ENCODE measurements at places on chromosomes 7 and 10.
A peak's percentile ranks its signal among the peaks of the same experiment; 100 is the strongest.

DNA sequence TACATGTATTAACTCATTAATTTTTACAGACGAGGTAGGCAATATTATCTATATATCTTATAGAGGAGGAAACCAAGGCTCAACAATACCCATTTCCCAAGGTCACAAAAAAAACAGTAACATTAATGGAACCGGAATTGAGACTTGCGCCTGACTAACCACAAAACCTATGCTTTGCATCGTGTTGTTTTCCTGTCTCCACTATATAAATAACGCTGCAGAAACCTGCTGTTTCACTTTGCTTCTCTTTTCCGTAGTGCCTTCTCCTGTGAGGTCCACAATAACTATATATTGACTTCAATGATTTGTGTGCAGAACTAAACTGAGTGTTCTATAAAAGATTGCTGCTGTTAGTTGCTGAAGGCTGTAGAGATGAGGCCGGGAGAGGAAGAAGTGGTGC, 97.7 kb upstream of the RPA3 start:
- DNase-seq: no peak

GRCh38 chr10:118028619-118029018, 18.1 kb downstream of the RAB11FIP2 start:
- no peak for DNase-seq

DNA sequence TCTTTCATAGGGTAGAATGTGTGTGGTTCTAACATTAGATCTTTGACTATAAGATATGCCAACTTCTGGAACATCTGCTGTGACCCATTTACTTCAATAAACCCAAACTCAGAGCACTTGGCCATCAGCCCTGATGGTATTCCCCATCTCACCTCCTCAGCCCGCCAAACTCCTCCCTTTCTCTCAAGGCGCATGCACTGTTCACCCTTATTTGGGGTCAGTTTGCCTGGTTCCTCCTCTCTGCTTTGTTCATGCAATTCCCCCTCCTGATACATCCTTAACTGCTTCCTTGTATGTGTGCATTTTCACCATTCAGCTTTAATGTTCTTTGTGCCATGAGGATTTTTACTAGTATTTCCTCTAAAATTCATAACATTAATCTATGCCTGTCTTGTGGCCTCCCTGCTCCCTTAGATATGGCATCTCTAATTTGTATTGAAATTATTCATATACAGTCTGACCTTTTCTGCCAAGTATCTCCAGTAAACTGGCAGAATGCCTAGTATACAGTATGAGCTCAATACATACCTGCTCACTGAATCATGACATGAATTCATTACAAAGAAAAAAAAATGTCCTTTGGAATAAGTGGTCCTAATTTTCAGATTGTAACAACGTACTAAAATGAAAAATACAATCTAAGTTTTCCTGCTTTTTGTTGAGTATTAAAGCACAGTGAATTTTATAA, 336.8 kb upstream of the IGFBP3 start:
- no peak for DNase-seq

DNA sequence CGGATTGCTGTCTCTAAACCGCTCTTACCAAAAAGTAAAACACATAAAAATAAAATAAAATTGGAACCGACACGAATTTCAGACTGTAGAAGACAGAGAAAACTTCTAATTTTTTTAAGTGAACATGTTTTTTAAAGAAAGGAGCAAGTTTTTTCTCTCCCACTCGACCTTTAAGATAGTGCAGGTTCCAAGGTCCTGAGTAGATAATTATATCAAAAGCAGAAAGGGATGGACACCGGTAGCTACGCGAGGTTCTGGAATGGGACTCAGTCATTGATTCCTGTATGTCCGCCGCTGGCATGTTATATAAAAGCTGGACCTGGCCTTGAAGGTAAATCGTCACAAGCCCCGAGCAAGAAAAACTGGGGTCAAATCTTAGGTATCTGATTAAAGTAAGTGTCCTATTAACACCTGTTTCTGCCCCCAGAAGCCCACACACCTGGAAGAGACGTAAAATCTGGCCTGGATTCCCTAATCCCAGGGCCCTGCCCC, 462 bp upstream of the CISD1 start:
- DNase-seq: no peak

DNA sequence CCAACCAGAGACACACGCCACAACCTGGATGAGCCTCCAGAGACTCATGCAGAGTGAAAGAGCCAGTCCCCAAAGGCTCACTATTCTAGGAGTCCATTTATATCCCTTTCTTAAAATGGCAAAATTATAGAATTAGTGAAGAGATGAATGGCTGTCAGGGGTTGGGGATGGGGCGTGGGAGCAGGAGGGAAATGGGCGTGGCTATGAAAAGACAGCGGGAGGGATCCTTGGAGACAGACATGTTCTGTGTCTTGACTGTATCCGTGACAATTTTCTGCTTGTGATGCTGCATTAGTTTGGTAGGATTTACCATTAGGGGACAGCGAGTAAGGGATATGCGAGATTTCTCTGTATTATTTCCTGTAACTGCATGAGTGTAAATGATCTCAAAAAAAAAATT, 33.0 kb downstream of the FAM53B start:
- DNase-seq: no peak

DNA sequence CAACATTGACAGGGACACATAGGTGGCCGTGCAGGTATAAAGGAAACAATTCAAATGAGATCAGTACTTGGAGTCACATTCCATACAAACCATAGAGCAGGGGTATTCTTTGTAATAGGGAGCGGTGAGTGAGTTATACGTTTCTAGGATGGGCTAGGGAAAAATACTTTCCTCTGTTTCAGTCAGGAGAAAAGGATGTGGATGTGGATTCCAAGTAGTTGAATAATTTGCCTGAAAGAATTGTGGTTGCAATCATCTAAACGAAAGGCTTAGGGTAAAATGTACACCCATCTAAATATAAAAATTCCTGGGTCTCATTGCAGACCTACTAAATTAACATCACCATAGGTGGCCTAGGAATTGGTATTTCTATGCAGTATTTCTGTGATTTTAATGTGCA, 270.7 kb upstream of the IGFBP3 start:
- no peak for DNase-seq

DNA sequence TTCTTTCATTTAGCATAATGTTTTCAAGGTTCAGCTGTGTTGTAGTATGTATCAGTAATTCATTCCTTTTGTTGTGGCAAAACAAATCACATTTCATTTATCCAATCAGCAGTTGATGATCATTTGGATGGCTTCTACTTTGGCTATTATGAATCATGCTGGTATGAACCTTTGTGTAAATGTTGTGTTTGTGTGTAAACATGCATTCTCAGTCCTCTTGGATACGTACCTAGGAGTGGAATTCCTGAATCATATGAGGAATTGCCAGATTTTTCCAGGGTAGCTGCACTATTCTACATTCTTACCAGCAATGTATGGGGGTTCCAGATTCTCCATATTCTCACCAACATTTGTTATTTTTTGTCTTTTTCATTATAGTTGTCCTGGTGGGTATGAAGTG, 578.5 kb upstream of the MKI67 start:
- DNase-seq: no peak

- DNase-seq: no peak
These were observed 151.5 kb upstream of the FAM3C start for GRCh38 chr7:121547544-121548092.

DNA sequence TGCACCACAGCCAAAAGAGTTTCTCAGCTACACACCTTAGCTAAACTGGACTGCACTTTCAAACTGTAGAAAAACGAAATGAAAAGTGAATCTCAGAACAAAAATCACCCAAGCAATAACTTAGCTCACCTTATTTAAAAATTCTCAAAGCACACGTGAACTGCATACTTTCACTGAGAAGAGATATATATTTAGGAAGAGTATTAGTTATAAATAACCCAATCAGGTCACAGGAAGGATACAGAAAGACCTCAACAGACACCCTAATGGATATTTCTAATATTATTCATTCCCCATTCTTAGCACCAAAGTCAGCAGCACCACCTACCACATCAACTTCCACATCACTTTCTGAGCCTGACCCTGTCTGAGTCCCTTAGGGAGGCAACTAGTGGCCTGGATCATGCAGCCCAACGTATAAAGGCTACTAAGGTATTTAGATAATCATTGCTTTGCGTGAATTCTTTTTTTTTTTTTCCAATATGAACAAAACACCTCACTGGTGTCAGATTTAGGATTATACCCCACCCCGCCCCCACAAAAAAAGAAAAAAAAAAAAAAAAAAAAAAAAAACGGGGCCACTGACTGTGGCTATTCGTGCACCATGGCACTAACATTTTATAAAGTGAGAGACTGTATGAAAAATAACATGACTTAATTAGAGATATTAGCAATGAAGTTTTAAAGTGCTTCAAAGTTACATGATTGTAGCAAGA, 2.6 kb downstream of the ABI1 start:
- DNase-seq: no peak

DNA sequence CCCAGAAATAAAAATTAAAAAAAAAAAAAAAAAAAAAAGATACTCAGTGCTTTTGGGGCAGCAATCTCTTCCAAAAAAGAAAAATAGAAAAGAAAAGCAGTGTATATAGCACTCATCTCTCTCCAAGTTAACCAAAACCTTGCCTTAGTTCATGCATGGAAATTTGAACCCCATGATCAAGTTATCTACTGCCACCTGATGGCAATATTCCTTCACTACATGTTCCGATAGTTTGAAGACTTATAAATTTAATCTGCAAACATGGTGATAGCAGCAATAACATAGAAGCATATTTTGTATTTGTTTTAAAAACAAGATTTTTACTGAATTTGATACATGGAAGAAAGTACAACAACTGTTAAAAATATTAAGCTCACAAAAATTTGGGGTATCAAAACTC, 48.6 kb upstream of the SLIT1 start:
- DNase-seq: peak; percentile 33

- DNase-seq: no peak
These were observed 803.2 kb downstream of the LRMDA start for GRCh38 chr10:76234499-76235226.

GRCh38 chr7:11895337-11895736, 63.3 kb upstream of the THSD7A start:
- no peak for DNase-seq

DNA sequence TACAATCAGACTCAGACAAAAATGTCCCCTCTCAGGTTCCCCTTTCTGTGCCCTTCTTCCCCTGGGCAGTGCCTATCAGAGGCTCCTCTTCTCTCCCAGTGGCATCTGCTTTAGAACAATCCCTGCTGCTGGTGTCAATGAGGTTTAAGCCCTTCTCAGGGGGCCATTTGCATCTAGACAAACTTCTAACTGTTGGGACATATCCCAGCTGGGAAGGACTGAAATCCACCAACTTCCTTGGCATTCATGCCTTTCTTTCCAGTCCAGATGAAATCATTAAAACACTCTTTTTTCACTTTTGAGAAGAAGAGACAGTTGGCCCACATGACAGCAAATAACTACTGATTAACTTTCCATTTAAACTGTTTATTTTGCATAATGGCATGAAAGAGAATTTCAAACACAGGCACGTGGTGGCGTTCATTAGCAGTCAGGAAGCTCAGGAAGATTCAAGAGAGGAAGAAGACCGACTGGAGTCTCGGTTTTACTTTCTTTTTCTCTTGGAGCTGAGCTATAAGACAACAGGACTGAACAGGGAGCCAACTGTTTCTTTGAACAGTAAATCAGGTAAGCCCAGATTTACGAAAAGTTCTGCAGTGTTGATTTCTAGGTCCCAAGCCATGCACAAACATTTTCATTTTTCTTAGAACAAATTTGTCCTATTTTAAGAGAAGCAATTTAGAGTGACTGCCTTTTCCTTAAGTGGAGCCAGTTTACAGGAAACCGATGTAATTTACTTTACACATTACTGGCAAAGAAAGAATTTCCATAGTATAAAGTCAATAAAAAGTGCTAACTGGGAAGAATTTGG, at the start of gene GIMAP2:
TSS of gene GIMAP2 (plus strand) at position 488 of the 811 bp plus-strand sequence. CDS start 1,354 bp downstream, outside the sequence.
- DNase-seq: no peak

DNA sequence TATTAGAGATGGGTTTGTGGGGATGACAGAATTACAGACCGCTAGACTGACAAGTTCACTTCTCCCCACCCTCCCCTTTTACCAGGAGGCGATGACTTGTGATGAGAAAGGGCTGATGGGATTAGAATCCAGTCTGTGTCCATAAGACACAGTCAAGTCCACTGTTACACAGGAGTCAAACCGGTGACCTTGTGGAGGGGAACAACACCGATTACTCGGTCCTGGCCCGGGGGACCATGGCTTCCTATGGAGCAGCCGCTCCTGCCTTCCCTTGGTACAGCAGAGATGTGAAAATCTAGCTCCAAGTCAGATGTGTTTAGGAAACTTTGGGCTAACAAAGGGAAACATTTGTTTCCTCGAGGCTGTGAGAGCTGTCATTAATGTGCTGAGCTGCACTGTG, 105.5 kb downstream of the ACTR3B start:
- DNase-seq: no peak

DNA sequence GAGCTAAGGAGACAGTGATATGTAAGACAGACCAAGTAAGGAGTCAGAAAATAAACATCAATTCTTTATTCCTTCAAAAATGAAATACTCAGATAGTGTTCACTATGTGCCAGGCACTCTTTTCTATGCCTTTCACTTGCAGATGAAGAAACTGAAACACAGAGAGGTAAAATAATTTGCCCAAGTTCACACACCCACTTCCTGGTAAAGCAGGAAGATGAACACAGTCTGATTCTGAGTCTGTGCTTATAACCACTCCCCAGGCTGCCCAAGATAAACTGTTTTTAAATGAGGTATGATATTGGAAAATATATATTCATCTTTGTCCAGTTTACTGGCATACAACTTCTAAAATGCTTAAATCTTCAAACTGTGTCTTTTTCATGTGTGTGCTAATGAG, 294.4 kb upstream of the NPVF start:
- DNase-seq: no peak

GRCh38 chr7:491958-492713, 27.5 kb downstream of the PDGFA start:
- DNase-seq: no peak

- DNase-seq: no peak
These were observed 2.0 kb downstream of the JCAD start for GRCh38 chr10:30057421-30057841.

- DNase-seq: peak; percentile 24
These were observed 58.5 kb downstream of the LGI1 start for GRCh38 chr10:93816123-93816747.

GRCh38 chr7:151008511-151009323, 15.6 kb downstream of the ATG9B start:
- DNase-seq: peak; percentile 76

- DNase-seq: no peak
These were observed 371.6 kb downstream of the BBS9 start for GRCh38 chr7:33500703-33501701.

DNA sequence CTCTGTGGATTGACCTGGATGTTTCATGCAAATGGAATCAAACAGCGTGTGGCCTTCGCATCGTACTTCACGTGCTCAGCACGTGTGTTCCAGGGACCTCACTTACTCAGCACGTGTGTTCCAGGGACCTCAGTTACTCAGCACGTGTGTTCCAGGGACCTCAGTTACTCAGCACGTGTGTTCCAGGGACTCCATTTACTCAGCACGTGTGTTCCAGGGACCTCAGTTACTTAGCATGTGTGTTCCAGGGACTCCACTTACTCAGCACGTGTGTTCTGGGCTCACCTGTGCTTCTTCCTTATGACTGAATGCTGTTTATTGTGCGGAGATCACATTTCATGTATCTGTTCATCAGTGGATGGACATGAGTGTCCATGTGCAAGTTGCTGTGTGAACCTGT, 22.0 kb downstream of the INPP5A start:
- DNase-seq: no peak

- no peak for DNase-seq
These were observed 108.0 kb downstream of the SH3PXD2A start for GRCh38 chr10:103747193-103747865.

- no peak for DNase-seq
These were observed 48.0 kb upstream of the HMX3 start for GRCh38 chr10:123087786-123088185.

Measured in stimulated activated CD4-positive, alpha-beta T cell treated with anti-CD3 and anti-CD28 coated beads, Interleukin-12 subunit alpha, Interleukin-12 subunit beta, amount 100 ng/mL, for 48 hours (primary cell).